ENCODE measurements at places on chromosomes 2 and 18. TPM values are rescaled to one million over a fixed set of nuclear protein-coding genes. Genes with fewer than 3 reads are reported as not detected.
A peak's percentile ranks its signal among the peaks of the same experiment; 100 is the strongest.

WNT10A gene
- 5.5 TPM for total RNA-seq

FAM117B gene
- total RNA-seq: 21.4 TPM

AQP12B gene
- total RNA-seq: 0.10 TPM

EDAR gene
- 4.8 TPM for total RNA-seq

MLPH gene
- 14.8 TPM for total RNA-seq

TUBA4B gene
- not detected for total RNA-seq

IHH gene
- total RNA-seq: 10.8 TPM

SULT1C4 gene
- 27.5 TPM for total RNA-seq

GRHL1 gene
- 37.4 TPM for total RNA-seq

ECEL1 gene
- 7.8 TPM for total RNA-seq

FAM237A gene
- not detected for total RNA-seq

MC4R gene
- not detected for total RNA-seq

UGT1A5 gene
- total RNA-seq: not detected

PCARE gene
- total RNA-seq: not detected

ANO7 gene
- total RNA-seq: 3.3 TPM

DNA sequence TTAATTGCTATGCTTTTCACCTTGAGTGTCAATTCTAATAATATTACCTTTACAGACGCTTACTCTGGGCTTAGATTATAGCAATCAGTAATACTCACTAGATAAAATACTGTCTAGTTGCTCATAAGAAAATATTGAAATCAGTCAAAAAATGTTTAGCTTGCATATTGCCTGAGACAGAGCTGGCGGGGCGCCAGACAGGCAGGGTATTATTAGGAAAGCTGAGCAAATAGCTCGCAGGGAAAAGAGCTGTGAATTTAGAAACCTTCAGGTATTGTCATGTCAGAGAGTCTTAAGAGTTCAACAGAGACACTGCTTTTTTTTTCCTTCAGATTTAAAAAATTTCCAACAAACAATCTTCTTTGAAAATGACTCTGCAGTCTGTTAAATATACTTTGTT lies 118.4 kb downstream of the MEIS1 start:
- DNase-seq: no peak
- peaks cover 29% of the 10 kb centered on the region for H3K36me3 ChIP-seq
- peaks cover 41% of the 10 kb centered on the region for H3K4me1 ChIP-seq
- peak overlapping the region; percentile 55 for H3K4me3 ChIP-seq
- no peaks in the 10 kb centered on the region for H3K27me3 ChIP-seq

GRCh38 chr18:67509741-67510391 lies 6.7 kb downstream of the DSEL start:
- no peak for DNase-seq
- peak overlapping the region; percentile 35 for H3K4me3 ChIP-seq
- H3K4me1 ChIP-seq: peaks cover 20% of the 10 kb centered on the region
- peaks cover 16% of the 10 kb centered on the region for H3K36me3 ChIP-seq
- H3K27ac ChIP-seq: no peak overlapping the region
- peaks cover 2% of the 10 kb centered on the region for H3K27me3 ChIP-seq

- peaks cover 13% of the 10 kb centered on the region for H3K4me1 ChIP-seq
- no peak overlapping the region for H3K27ac ChIP-seq
- no peak for DNase-seq
- peaks cover 24% of the 10 kb centered on the region for H3K27me3 ChIP-seq
- no peaks in the 10 kb centered on the region for H3K36me3 ChIP-seq
- H3K4me3 ChIP-seq: no peak overlapping the region
Measured at GRCh38 chr2:19488009-19488691, 129.7 kb upstream of the OSR1 start.

DNA sequence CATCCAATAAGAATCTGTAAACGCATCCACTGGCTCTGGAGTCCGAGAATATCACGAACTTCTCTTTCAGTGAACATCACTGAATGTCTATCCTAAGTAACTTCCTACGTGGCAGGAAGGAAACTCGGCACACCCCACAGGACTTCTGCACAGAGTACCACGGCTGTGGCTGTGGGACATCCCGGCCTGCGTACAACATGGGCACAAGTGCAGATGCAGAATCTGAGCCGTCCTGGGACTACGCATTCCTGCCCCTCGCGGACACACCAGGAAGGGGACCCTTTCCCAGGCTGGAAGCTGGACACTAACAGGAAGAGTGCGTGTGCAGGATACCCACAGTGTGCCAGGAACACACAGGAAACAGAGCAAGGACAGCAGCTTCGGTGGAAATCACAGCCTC lies 60.6 kb downstream of the ZNF516 start:
- H3K36me3 ChIP-seq: peaks cover 52% of the 10 kb centered on the region
- H3K4me3 ChIP-seq: no peak overlapping the region
- no peaks in the 10 kb centered on the region for H3K27me3 ChIP-seq

GRCh38 chr2:191122638-191123294 lies 28.0 kb downstream of the STAT4 start:
- DNase-seq: no peak
- no peaks in the 10 kb centered on the region for H3K36me3 ChIP-seq
- H3K27ac ChIP-seq: no peak overlapping the region

GRCh38 chr2:144832048-144832447 lies 312.1 kb upstream of the ZEB2 start:
- no peak overlapping the region for H3K27ac ChIP-seq
- H3K4me1 ChIP-seq: peaks cover 9% of the 10 kb centered on the region
- no peaks in the 10 kb centered on the region for H3K36me3 ChIP-seq
- no peak for DNase-seq
- H3K27me3 ChIP-seq: peaks cover 3% of the 10 kb centered on the region

GRCh38 chr2:122414902-122415301 lies 659.5 kb downstream of the TSN start:
- no peak overlapping the region for H3K27ac ChIP-seq
- H3K4me3 ChIP-seq: no peak overlapping the region

- H3K27ac ChIP-seq: no peak overlapping the region
- H3K4me1 ChIP-seq: no peaks in the 10 kb centered on the region
- H3K4me3 ChIP-seq: no peak overlapping the region
Measured at GRCh38 chr18:35923939-35924684, 48.4 kb upstream of the RMP24 start.

GRCh38 chr2:25029183-25029554 lies 12.7 kb upstream of the EFR3B start:
- H3K27ac ChIP-seq: no peak overlapping the region
- peaks cover 12% of the 10 kb centered on the region for H3K27me3 ChIP-seq
- no peaks in the 10 kb centered on the region for H3K36me3 ChIP-seq
- peaks cover 10% of the 10 kb centered on the region for H3K4me1 ChIP-seq

- H3K4me1 ChIP-seq: no peaks in the 10 kb centered on the region
- no peak overlapping the region for H3K27ac ChIP-seq
- no peaks in the 10 kb centered on the region for H3K27me3 ChIP-seq
- no peak for DNase-seq
- no peaks in the 10 kb centered on the region for H3K36me3 ChIP-seq
- H3K4me3 ChIP-seq: no peak overlapping the region
Measured at GRCh38 chr18:68181956-68182355, 533.0 kb downstream of the TMX3 start.

DNA sequence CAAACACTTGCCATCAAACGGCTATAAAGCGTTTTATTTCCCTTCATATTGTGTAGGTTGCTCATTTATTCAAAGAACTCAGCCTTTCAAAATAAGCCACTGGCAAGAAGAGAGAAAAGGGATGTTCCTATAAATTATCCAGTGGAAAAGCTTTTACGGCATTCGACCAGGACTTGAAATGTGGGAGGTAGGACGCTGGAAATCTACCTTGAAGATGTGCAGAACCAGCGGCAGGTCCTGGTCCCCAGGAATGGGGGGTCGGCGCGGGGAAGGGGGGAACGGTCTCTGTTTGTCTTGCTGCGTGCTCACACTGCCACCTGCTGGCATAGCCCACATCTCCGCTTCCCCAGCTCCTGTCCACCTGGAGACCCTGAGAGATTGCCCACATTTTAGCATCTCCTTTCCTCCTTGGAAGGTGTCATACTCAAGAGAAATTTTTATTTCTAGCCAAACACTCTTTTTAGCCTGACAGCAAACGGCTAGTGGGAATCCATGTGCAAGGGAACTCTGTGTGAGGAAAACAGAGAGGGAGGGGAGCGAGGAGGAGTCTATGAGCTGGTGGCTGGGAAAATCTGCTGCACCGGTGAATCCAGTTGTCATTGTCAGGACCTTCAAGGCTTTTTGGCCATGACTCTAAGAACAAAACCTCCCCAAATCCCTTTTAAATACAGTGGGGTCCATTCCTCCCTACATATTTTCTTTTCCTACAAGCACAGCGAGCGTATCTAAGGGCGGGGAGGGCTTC lies 349.0 kb upstream of the PKDCC start:
- H3K4me1 ChIP-seq: peaks cover 16% of the 10 kb centered on the region
- DNase-seq: no peak
- H3K27me3 ChIP-seq: peaks cover 4% of the 10 kb centered on the region
- H3K36me3 ChIP-seq: peaks cover 4% of the 10 kb centered on the region

DNA sequence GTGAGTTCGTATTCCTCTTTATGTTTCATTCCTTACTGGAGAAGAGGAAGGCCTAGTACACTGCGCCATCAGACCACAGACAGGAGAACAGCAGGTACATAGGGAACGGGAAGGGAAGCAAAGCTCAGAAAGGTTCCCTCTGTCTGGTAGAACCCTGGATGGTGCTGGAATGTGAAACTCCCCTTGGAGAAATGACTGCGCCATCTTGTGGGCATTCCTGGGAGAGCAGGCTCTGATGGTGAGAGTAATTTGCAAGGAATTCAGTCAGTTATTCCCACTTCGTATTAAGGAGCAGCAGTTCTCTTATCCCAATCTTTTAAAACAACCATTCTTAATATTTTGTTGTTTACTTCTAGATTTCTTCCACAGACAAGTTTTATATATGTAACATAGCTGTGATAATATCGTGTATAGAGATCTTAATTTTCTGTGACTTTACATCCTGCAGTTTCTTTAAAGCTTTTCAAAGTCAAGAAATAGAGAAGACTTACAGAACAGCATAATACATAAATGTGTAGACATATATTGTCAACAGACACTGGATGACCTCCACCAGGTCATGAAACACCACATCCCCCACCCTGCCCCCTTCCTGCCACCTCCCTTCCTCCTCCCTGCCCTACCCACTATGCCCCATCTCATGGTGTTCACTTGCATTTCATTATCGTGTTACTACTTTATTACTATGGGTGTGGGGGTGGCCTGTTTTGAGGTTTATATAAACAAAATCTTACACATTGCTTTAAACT lies 83.9 kb downstream of the ARHGEF4 start:
- H3K36me3 ChIP-seq: no peaks in the 10 kb centered on the region
- H3K27ac ChIP-seq: no peak overlapping the region
- no peaks in the 10 kb centered on the region for H3K4me1 ChIP-seq
- peak; percentile 82 for DNase-seq
- no peak overlapping the region for H3K4me3 ChIP-seq

- H3K27ac ChIP-seq: no peak overlapping the region
- no peak overlapping the region for H3K4me3 ChIP-seq
- no peaks in the 10 kb centered on the region for H3K36me3 ChIP-seq
- DNase-seq: no peak
- H3K27me3 ChIP-seq: no peaks in the 10 kb centered on the region
- peaks cover 8% of the 10 kb centered on the region for H3K4me1 ChIP-seq
Measured at GRCh38 chr2:215476424-215476823, 40.6 kb upstream of the FN1 start.

GRCh38 chr2:33406622-33407021 lies 69.8 kb upstream of the RASGRP3 start:
- no peaks in the 10 kb centered on the region for H3K4me1 ChIP-seq
- no peaks in the 10 kb centered on the region for H3K36me3 ChIP-seq
- no peak overlapping the region for H3K27ac ChIP-seq

DNA sequence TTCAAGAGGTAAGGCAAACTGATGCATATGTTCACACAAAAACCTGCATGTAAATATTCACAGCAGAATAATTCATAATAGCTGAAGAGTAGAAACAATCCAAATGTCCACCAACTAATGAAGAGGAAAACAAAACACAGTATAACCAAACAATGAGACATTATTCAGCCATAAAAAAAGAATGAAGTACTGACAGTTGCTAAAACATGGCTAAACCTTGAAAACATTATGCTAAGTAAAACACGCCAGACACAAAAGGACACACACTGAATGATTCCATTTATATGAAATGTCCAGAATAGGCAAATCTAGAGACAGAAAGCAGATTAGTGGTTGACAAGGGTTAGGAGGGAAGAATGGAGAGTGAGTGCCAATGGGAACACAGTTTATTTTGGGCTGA lies 86.9 kb downstream of the SESTD1 start:
- DNase-seq: no peak
- H3K27me3 ChIP-seq: no peaks in the 10 kb centered on the region
- no peak overlapping the region for H3K4me3 ChIP-seq

GRCh38 chr18:24809173-24809950 lies 348.9 kb downstream of the HRH4 start:
- H3K27me3 ChIP-seq: no peaks in the 10 kb centered on the region
- no peak for DNase-seq
- no peak overlapping the region for H3K27ac ChIP-seq
- no peak overlapping the region for H3K4me3 ChIP-seq
- H3K4me1 ChIP-seq: peaks cover 9% of the 10 kb centered on the region

- H3K4me1 ChIP-seq: no peaks in the 10 kb centered on the region
- H3K36me3 ChIP-seq: no peaks in the 10 kb centered on the region
- H3K27ac ChIP-seq: no peak overlapping the region
- DNase-seq: no peak
Measured at GRCh38 chr2:157492189-157492773, 48.4 kb upstream of the CYTIP start.

- H3K4me3 ChIP-seq: no peak overlapping the region
- H3K36me3 ChIP-seq: no peaks in the 10 kb centered on the region
- H3K27me3 ChIP-seq: no peaks in the 10 kb centered on the region
- H3K4me1 ChIP-seq: no peaks in the 10 kb centered on the region
- no peak overlapping the region for H3K27ac ChIP-seq
- DNase-seq: no peak
Measured at GRCh38 chr2:174280596-174280995, 32.3 kb upstream of the OLA1 start.

GRCh38 chr2:160194351-160194750 lies 5.7 kb downstream of the ITGB6 start:
- H3K27me3 ChIP-seq: no peaks in the 10 kb centered on the region
- no peak overlapping the region for H3K4me3 ChIP-seq
- no peak overlapping the region for H3K27ac ChIP-seq
- H3K4me1 ChIP-seq: no peaks in the 10 kb centered on the region
- H3K36me3 ChIP-seq: no peaks in the 10 kb centered on the region
- DNase-seq: no peak

GRCh38 chr18:25650201-25650941 lies 298.4 kb upstream of the ZNF521 start:
- H3K4me1 ChIP-seq: no peaks in the 10 kb centered on the region
- no peak overlapping the region for H3K27ac ChIP-seq
- H3K27me3 ChIP-seq: no peaks in the 10 kb centered on the region
- DNase-seq: no peak
- H3K36me3 ChIP-seq: no peaks in the 10 kb centered on the region

- H3K36me3 ChIP-seq: no peaks in the 10 kb centered on the region
- H3K27me3 ChIP-seq: peaks cover 1% of the 10 kb centered on the region
- H3K4me1 ChIP-seq: peaks cover 53% of the 10 kb centered on the region
- H3K4me3 ChIP-seq: peak overlapping the region; percentile 84
- H3K27ac ChIP-seq: peak overlapping the region; percentile 92
Measured at GRCh38 chr18:76620321-76621170, 125.5 kb upstream of the ZNF516 start.

Data from type B pancreatic cell (in vitro differentiated cells).